Activated gamma-delta T cell treated with Interleukin-2 at 50 U/mL for 16 hours (primary cell): ENCODE measurements at places on chromosomes 2 and 18.

GRCh38 chr2:104448661-104449440 is 405.1 kb upstream of the POU3F3 start:
- DNase-seq, result no peak

DNA sequence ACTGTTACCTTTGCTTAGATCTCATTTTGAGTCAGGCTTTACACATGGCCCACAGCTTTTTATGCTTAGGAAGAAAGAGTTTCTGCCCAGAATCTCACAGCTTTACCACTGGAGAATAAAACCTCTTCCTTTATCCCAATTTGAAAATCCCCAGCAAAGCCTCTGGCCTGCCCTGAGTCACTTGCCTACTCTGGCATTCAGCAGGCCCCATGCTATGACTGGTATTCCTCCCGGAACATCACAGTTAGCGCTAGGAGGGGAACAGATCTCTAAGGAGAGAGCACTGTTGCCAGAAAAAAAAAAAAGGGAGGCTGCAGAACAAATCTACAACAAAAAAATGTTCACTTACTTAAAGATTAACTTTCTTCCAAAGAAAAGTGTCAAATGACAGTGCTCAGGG is 152.9 kb upstream of the DNMT3A start:
- no peak for DNase-seq

DNA sequence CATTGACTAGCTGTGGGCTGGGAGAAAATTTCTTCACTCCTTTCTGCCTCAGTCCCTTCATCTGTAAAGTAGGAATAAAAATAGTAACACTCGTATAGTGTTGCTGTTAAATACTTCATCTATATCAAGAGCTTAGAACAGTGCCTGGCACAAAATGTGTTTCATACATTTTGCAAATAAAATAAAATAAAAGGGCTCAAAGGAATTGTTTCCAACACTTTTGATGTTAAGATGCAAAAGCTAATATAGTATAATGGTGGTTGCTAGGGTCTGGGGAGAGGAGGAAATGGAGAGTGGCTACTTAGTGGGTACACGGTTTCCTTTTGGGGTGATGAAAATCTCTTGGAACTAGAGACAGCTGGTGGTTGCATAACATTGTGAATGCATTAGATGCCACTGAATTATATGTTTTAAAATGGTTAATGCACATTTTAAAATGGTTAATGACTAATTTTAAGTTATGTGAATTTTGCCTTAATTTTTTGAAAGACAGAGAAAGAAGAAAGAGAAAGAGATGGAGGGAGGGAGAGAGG is 542.1 kb upstream of the ID2 start:
- DNase-seq, result no peak

- DNase-seq, result no peak
These were observed 19.4 kb upstream of the HNRNPA3 start for GRCh38 chr2:177193240-177193639.

- no peak for DNase-seq
These were observed 110.6 kb upstream of the PXDN start for GRCh38 chr2:1854729-1855547.

DNA sequence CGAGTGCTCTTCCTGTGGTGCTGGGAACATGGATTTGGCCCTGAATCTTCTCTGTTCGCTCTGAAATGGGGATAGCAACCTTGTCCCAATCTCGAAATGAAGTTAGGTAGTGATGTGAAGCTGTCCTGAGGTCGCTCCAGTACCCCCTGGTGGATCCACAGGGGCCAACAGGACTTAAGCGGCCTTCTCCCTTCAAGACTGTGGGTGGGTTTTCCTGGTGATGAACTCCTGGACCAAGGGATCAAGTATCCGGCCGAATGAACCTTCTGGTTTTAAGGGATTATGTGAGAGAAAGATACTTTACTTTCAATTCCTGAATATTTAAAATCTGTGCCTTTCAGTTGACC is 156.5 kb downstream of the NAPG start:
- DNase-seq, result no peak

DNA sequence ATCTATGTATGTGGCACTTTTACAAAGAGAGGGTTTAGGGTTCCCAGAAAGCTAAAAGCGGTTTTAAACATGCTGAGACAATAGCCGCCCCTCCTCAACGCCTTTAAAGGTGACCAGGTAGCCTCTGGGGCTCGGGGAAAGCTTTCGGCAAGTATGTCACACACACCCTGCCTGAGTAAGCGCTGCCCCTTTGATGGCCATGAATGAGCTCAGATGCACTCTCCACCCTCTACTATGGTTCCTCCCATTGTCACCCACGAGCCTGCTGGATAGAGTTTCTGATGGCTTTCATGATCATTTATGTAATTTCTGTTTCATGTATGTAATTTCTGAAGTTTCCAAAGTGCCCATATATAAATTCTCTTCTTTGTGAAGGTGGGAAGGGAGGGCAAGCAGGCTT is 44.1 kb upstream of the GRHL1 start:
- no peak for DNase-seq

DNA sequence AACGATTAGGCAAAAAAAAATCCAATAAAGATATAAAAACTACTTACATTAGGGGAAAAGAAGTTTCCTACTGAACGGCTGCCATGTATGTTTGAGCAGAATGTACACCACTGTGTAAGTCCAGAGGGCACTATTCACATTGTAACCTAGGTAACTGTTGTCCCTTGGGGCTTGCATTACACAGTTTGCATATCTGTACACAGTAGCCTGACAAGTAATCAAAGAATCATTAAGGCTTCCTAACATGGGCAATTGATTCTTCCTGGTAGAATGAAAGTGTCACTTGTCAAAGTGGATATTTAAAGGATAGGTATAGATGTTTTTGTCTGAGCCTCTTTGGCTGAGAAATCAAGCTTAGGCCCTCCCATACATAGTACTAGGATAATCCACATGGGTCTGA is 39.1 kb downstream of the PLEK start:
- no peak for DNase-seq

DNA sequence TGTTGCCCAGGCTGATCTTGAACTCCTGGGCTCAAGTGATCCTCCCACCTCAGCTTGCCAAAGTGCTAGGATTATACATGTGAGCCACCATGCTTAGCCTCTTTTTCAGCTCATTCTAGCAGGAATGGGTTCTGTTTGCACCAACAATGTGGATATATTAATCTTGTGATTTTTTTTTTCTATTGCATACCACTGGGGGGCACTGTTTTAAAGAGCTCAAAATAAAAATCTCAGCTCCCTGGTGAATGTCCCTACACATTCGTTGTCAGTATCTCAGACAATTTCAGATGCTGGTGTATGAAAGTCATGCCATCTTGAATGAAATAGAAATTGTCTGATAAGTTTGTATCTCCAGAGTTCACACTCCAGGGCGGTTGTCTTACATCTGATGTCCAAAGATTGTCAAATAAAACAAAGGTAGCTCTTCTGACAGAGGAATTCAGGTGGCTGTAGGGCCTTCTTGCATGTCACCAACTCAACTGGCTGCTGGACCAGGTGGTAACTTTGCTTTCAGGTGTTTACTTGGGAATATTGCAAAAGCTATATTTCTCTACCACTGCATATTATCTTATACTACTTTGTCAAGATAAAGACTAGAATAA is 3.1 kb upstream of the MATN3 start:
- DNase-seq, result no peak
